ENCODE measurements at places on chromosomes 3 and 15. TPM values are rescaled to one million over a fixed set of nuclear protein-coding genes. Genes with fewer than 3 reads are reported as not detected.

Gene PKM
- total RNA-seq = 1,124 TPM

GRCh38 chr3:192082730-192083660, 622.0 kb downstream of the PYDC2 start:
- peak; percentile 28 for DNase-seq

DNA sequence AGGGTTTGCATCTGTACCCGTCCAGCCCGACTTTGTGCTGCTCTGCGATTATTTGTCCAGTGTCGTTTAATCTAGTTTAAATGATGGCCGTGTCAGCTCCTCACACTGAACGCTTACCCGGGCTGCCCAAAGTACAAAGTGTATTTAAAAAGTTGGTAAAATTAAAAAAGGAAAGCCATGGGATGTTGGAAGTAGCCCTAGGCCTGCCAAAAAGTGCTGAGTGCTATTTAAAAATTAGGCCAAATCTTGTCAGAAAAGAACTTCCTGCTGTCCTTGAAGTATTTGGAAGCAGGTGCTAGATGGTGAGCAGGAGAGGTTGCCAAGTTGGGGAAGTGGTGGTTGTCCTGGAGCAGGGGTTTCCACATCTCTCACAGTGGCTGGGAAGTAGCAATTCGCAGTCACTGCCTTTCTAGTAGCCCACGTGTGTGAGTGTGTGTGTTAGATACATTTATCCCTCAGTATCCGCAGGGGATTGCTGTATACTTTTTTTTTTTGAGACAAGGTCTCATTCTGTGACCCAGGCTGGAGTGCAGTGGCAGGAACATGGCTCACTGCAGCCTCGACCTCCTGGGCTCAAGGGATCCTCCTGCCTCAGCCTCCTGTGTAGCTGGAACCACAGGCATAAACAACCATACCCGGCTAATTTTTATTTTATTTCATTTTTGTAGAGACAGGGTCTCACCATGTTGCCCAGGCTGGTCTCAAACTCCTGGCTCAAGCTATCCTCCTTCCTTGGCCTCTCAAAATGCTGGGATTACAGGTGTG, 664 bp downstream of the PPCDC start:
- no peak for DNase-seq

- peak; percentile 84 for DNase-seq
These were observed 7.1 kb downstream of the CPN2 start for GRCh38 chr3:194344012-194344411.

DNA sequence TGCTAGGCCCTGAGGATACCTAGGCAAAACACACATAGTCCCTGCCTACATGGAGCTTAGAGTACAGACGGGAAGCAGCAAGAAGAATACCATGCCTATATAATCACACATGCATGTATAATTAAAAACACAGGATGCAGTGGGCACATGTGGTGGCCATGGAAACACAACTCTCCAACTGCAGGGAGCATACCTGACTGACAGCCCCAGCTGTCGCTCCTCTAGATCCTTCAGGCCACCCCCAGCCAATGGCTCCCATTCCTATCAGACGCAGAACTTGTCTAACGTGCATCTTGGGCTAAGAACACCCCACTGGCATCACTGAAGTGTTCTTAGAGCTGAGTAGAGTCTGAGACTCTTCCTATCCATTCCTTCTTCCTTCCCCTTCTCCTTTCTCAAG, 125.5 kb upstream of the FRMD4B start:
- no peak for DNase-seq

Data from kidney (tissue), 22 donors.